Stimulated activated CD4-positive, alpha-beta T cell treated with anti-CD3 and anti-CD28 coated beads, TNF-alpha, amount 100 ng/mL, for 48 hours (primary cell): ENCODE measurements at places on chromosomes 16 and 17.

GRCh38 chr17:71919896-71920295, 200.9 kb upstream of the SOX9 start:
- no peak for DNase-seq

- DNase-seq = no peak
Observed at GRCh38 chr16:82583422-82583821, 43.3 kb upstream of the CDH13 start.

DNA sequence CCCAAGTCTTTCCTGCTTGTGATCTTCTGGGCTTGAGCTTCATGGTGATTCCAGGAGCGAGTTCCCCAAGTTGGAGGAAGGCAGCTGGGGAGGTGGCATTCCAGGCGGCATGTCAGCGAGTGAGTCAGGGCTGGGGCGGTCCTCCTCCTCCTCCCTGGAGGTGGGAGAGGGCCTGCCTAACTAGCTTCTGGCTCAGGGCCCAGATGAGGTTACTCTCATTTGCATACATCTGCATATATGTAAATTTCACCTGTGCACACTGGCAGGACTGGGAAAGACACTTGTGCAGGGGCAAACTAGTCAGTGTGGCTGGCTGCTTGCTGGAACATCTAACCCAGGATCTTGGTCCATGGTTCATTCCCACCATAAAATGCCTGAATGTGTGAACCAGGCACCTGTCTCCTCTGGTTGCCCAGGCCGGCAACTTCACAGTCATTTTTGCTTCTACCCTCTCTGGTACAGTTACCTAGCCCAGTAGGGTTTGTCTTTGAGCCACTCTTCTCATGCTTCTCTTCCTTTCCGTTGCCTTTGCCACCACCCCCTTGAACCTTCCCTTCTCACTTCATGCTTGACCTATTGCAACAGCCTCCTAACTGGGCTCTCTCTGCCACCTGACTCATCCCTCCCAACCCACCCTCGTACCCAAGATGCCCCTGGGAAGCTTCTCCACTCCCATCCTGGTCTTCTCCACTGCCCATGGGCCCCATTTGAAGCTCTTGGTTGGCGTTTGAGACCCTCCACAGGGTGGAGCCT, 9.6 kb upstream of the DLX4 start:
- no peak for DNase-seq

- DNase-seq = no peak
Observed at GRCh38 chr16:14329727-14330350, 258.7 kb downstream of the MRTFB start.

GRCh38 chr17:1227917-1228780, 42.1 kb upstream of the BHLHA9 start:
- no peak for DNase-seq

- DNase-seq = no peak
Observed at GRCh38 chr17:2929881-2930533, 133.4 kb downstream of the OR1D5 start.

- no peak for DNase-seq
Observed at GRCh38 chr17:2361010-2361760, 23.9 kb downstream of the SGSM2 start.

GRCh38 chr16:86714166-86714565, 135.8 kb downstream of the FOXL1 start:
- DNase-seq = no peak

DNA sequence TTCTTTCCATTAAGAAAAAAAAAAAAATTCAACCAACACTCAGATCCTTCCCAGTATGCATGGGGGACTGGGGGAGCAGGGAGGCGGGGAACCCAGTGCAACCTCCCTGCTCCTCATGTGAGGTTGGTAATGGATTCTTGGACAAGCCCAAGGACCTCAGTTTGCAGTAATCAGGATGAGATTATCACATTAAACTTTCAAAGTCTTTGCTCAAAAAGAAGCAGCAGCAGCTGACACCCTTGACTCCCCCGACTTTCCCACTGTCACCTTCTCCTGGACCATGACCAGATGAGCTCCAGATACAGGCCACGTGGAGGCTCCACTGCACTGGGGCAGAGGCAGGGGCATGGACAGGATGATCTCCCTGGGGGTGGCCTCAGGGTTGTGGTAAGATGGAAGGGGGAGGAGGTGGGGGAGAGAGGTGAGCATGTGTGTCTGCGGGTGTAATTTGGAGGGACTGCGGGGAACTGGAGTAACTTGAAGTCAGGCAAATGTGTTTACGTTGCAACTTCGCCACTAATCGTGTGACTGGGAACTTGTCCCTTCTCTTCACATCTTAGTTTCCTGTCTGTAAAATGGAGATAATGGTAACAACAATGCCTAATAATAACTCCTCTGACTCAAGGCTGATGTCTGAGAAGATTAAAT, 19.8 kb downstream of the ZNF385C start:
- DNase-seq = no peak

DNA sequence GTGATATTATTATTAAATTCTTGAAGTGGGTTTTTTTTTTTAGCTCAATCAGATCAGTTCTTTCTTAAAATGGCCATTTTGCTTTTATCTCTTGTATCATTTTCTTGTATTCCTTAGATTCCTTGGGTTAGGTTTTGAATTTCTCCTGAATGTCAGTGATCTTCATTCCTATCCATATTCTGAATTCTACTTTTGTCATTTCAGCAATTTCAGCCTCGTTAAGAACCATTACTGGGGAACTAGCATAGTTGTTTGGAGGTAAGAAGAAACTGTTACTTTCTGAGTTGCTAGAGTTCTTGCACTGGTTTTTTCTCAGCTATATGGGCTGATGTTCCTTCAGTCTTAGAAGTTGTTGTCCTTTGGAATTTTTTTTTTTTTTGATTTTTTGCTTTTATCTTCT, 293.1 kb downstream of the MAP2K4 start:
- no peak for DNase-seq

GRCh38 chr17:17200831-17201230, 5.3 kb downstream of the PLD6 start:
- no peak for DNase-seq

DNA sequence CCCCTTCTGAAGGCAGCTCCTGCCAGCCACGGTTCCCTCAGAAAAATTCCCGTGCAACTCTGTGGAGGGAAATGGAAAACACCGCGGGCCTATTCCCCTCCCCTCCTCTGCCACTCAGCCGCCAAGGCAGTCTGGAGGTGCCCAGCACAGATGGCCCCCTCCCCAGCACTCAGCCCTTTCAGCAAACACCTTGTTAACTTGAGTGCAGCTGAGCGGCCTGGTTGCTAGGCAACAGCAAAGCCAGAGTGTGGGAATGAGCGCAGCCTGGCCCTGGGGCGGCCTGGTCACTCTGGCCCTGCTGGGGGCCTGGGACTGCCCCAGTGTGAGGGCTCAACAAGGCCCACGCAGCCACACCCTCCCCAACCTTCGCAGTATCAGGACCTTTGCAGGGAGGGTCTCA, 32.8 kb downstream of the CACNA1G start:
- DNase-seq = no peak

- no peak for DNase-seq
Observed at GRCh38 chr16:10971560-10971961, 27.2 kb downstream of the CLEC16A start.
